Stimulated activated CD8-positive, alpha-beta memory T cell treated with anti-CD3 and anti-CD28 coated beads, Interleukin-2, amount 100 ng/mL, for 1 hour (primary cell): ENCODE measurements at places on chromosomes 3 and 15.

- DNase-seq: no peak
Measured at GRCh38 chr15:28892789-28893610, 7.2 kb downstream of the APBA2 start.

- no peak for DNase-seq
Measured at GRCh38 chr3:175149675-175150074, 290.5 kb downstream of the NAALADL2 start.

- DNase-seq: no peak
Measured at GRCh38 chr3:9951126-9951525, 1.1 kb downstream of the PRRT3 start.

DNA sequence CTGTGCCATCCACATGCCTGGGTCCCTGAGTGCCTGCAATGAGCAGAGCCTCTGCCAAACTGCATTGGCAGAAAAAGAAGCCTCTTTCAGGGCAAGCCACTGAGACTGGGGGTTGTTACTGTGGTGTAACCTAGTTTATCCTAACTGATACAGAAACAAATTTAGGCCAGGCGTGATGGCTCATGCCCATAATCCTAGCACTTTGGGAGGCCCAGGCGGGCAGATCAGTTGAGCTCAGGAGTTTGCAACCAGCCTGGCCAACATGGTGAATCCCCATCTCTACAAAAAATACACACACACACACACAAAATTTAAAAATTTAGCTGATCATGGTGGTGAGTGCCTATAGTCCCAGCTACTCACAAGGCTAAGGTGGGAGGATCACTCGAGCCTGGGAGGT lies 221.6 kb downstream of the TBC1D2B start:
- DNase-seq: no peak

- DNase-seq: no peak
Measured at GRCh38 chr3:32499585-32499984, 3.1 kb downstream of the CMTM6 start.

GRCh38 chr3:125028657-125029056 lies 27.1 kb downstream of the HEG1 start:
- DNase-seq: no peak

DNA sequence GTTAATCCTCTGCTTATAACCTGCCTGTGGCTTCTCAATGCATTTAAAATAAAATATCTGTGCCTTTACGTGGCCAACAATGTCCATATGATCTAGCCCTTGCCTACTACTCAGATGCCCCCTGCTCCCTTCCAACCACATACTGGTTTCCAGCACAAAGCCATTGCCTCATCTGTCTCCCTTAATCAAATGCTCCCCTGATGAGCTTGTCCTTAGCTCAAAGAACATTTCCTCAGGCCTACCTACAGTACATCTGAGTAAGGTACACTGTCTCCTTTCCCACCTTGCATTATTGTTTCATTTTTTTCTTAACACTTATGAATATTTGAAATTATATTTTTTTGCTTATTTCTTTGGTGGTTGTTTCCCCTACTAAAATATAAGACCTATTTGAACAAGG lies 5.9 kb upstream of the TSC22D2 start:
- DNase-seq: no peak

GRCh38 chr3:190320594-190321362 lies 1.5 kb downstream of the CLDN1 start:
- no peak for DNase-seq

DNA sequence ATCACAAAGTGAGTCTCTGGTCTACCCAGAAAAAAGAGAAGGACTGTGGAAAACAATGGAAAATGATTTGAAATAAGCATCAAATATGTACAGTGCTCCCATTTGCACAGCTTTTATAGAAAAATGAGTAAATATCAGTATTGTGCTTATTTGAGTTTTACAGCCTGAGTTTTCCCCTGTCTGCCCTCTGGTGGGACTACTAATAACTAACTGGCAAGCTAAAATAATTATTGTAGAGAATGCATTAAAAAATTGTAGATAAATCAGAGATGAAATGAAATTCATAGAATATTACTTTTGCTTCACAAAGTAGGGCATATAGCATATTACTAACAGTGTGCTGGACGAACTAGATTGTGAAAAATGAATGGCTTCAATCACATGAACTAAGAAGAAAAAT lies 287.1 kb downstream of the NAALADL2 start:
- DNase-seq: no peak

GRCh38 chr3:195060531-195061291 lies 210.2 kb downstream of the XXYLT1 start:
- no peak for DNase-seq

GRCh38 chr3:24263069-24263668 lies 231.5 kb downstream of the THRB start:
- DNase-seq: no peak

DNA sequence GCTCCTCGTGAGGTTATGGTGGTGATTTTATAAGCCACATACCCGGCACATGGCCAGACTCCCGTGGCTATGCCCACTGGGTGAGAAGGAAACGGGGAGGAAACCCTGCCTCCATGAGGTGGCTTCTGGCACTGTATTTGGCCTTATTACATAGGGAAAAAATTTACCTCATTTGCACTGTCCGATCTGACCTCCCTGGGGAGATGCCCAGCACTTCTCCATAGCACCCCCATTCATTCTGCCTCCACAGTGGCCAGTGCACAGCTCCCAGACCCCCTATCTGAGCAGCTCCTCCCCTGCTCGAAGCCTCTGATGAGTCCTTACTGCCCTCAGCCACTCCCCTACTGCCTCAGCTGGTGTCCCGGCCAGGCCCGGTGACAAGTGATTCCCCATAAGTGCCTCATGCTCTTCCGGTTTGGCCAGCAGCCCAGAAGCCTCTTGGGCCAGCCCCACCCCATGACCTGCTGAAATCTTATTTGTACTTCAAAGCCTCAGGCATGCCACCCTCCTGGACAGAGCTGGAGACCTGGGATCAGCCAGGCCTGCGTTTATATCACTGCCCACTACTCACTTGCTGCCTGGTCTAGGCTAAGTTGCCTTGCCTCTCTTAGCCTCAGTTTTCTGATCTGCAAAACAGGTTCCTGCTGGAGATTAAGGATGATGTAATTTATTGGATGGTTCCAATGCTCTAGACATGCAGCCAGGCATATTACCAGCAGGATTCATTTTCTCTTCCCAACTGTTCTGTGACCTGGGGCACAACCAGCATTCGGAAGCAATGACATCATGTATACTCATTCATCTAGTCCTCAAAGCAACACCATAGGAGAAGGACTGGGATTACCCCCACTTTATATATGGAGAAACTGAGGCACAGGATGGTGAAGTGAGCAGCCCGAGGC lies 30.6 kb upstream of the SLC6A6 start:
- no peak for DNase-seq

DNA sequence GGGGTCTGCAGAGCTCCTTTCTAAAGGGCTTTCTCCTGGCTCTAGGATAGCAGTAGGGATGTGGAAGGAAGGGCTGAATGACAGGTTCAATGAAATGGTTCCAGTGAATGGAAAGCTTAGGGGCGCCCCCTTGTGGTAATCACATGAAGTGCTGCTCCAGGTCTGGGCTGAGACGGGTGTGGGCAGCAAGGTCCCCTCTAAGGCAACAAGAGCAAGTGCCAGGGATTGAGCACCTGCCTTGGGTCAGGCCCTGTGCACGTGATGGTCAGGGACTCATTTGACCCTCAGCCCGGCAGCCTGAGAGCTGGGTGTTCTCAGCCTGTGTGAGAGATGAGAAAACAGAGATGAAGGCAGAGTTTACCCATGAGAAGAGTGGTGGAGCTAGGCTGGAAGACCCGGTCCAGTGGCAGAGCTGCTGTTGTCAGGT lies 12.1 kb upstream of the CX3CR1 start:
- peak; percentile 70 for DNase-seq

DNA sequence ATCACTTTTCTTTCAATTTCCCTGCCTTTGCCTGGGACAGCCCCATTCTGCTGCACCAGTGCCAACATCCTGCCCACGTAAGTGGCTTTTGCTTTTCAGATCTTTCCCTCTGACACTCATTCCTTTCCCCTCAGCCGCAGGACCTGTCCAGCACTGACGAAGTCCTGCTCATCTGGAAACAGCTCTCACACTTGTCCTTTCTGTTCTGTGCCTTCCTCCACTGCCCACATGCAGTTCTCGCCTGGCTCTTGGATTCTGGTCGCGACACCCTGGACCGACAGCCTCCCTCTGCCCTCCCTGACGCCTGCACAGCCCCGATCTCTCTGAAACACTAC lies 99.7 kb downstream of the ADCY5 start:
- no peak for DNase-seq

- DNase-seq: no peak
Measured at GRCh38 chr3:185797993-185798830, 26.6 kb downstream of the IGF2BP2 start.

- DNase-seq: no peak
Measured at GRCh38 chr15:93126148-93126547, 37.1 kb upstream of the RGMA start.

DNA sequence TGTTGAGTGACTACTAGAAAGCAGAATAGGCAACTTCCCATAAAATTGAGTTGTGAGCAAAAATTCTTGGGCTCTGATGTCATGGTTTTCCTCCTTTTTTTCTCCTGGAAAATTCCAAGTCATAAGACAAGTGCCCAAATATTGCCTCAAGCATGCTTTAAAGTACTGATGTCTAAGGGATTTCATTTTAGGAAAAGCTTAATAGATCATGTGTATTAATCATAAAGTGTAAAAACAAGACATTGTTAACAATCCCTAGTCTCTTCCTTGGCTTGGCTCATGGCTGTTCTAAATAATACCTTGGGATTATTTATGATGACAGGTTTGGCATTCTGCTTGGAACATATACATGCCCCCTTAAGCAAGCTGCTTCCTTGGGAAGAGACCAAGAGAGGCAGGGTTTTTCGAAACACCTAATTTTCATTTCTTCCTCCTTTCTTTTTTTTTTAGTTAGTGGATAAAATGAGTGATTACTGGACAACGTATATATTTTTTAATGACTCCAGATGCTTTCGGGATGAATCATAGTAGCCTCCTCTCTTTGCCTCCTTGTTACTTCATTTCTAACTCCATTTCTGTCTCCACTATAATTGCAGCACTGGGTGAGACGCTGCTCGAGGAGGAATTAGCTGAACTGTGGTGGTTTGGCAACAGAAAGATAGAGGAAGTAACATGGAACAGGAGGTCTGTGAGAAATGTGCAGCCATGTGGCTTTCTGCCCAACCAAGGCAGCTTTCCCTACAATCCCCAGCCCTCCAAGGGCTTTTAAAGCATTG lies 104.9 kb downstream of the TPRG1 start:
- DNase-seq: no peak

GRCh38 chr3:4814305-4814903 lies 164.8 kb upstream of the BHLHE40 start:
- no peak for DNase-seq

DNA sequence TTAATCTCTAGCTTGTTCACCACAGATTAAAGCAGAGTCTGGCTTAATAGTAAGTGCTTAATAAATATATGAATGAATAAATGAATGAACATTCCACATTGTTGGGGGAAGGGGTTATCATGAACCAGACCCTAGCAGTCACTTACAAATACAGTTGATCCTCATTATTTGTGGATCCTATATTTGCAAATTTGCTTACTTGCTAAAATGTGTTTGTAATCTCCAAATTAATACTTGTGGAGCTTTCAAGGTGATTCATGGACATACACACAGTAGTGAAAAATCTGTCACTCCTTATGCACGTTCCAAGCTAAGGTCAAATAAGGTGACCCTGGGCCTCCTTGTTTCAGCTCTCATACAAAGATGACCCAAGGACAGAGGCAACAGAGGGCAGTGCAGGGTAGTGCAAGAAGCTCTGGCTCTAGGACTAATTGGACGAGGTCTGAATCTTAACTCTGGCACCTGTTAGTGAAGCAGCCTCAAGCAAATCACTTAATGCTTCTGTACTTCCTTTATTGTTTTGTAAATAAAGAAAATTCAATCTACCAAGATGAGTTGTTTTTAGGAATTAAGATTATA lies 112.8 kb upstream of the C2CD4B start:
- DNase-seq: no peak

GRCh38 chr3:190166948-190167347 lies 46.3 kb upstream of the P3H2 start:
- DNase-seq: no peak

GRCh38 chr15:80325206-80325605 lies 73.2 kb upstream of the CTXND1 start:
- no peak for DNase-seq

DNA sequence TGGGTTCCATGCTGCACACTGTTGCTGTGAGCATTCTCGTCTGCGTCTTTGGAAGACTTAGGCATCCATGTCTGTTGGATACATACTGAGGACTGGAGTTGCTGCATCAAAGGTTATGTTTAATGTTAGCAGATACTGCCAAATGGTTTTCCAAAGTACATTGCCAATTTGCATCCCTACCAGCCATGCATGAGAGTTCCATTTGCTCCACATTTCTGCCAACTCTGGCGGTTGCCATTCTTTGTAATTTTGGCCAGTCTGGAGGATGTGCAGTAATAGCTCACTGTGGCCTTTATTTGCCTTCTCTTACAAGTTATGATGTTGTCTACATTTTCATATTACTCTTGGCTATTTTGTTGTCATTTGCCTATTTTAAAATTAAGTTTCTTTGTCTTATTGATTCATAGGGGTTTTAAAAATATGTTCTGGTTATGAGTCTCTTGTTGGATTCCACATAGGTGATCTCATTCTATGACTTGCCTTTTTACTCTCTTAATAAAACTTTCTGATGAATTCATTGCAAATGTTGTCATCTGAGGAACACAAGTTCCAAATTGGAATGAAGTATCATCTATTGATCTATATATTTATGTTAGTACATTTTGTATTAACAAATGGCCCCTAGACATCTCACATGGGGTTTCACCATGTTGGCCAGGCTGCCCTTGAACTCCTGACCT lies 42.1 kb downstream of the FBLN2 start:
- DNase-seq: no peak

- no peak for DNase-seq
Measured at GRCh38 chr3:108488631-108489030, 21.8 kb downstream of the MYH15 start.

DNA sequence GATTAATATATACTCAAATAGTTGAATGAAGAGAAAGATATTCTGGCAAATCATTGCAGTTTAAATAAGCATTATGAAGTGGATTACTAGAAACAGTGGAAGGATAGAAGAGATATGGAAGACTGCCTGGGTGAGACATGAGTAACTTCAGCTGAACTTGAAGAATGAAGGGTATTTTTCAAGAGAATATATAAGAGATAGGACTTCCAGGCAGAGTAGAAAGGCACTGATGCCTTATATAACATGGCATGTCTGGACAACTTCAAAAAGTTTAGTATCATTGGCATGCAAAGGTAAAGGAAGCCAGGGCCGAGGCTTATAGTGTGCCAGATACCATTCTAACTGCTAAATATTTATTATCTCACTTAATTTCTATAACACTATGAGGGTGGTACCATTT lies 126.5 kb upstream of the SLC7A14 start:
- DNase-seq: no peak

GRCh38 chr3:20074226-20075063 lies 34.2 kb downstream of the KAT2B start:
- DNase-seq: no peak
